ENCODE measurements at places on chromosomes 2 and 18.

DNA sequence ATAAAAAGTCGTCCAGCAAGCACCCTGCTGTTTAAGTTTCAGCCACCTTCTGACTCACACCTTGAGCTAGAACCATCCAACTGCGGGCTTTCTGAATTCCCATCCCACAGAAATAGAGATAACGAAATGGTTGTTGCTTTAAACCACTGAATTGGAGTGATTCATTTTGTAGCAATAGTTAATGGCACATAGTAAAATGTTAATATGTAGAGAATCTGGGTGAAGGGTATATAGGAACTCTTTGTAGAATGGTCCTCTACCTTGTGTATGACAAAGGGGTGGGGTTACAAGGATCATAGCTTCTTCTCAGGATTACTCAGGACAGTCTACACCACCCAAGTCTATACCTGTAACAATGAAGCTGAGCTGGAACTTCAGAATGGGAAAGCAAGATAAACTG lies 2.4 kb upstream of the MAPRE3 start:
- DNase-seq: no peak

DNA sequence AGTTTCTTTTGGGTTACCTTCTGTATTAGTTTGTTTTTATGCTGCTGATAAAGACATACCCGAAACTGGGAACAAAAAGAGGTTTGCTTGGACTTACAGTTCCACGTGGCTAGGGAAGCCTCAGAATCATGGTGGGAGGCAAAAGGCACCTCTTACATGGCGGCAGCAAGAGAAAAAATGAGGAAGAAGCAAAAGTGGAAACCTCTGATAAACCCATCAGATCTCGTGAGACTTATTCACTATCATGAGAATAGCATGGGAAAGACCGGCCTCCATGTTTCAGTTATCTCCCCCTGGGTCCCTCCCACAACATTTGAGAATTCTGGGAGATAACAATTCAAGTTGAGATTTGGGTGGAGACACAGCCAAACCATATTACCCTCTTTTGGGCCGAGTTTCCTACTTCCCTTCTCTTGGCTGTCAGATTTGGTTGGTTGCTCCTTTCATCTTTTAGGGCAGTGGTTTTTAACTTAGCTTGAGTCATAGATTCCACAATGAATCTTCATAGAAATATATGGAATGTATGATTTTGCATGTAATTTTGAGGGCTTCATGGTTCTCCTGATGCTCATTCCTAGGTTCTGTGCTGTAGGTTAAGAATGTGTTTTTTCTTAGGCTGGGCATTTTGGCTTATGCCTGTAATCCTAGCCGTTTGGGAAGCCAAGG lies 44.2 kb downstream of the CEP192 start:
- DNase-seq: no peak

DNA sequence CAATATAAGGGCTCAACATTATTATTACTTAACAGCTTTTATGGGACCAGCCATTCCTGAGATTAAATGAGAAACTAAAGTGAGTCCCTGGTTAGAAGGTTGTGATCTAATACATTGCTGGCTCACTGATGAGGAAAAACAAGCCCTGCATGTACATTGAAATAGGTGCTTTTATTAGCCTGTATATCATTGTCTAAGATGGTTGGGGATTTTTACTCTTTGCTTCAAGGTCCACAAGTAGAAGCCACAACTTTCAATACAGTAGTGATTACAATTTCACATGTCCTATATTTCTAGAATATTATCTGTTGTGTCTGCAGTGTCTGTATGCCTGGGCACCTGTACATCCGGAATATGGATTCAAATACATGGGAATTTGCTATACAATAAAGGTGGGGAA lies 104.1 kb upstream of the FZD5 start:
- no peak for DNase-seq

- DNase-seq: no peak
These were observed 198.2 kb downstream of the MYO1B start for GRCh38 chr2:191443446-191443845.

DNA sequence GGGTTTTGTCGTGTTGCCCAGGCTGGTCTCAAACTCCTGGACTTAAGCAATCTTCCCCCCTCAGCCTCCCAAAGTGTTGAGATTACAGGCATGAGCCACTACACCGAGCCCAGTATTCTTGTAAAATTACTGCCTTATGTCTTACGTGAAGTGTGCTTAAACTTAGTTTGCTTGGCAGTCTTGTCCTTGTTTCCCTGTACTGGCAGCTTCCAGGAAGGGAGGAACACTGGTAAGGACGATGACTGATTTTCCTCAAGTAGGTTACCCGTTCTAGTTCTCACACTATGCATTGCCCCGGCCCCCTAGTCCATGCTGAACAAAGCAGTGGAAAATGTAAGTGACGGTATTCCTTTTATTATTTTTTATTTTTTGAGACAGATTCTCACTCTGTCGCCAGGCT lies 19.7 kb upstream of the GATA6 start:
- no peak for DNase-seq

DNA sequence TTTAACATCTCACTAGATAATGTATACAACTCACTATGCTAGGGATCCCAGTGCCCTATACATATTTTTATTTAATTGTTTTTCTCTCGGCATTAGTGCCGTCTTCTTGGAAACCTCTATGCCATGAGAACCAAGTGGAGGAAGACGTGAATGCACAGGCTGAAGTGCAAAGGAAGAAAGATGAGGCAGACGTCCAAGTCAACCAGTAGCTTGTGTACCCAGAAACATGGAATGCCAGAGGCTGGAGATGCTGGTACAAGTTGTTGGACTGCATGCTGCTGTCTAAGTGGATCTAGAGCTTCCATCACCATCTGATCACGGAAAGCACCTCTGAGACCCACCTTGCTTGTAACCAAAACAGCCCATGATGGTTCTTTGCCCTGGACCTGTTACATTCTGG lies 12.5 kb upstream of the GEMIN6 start:
- no peak for DNase-seq

DNA sequence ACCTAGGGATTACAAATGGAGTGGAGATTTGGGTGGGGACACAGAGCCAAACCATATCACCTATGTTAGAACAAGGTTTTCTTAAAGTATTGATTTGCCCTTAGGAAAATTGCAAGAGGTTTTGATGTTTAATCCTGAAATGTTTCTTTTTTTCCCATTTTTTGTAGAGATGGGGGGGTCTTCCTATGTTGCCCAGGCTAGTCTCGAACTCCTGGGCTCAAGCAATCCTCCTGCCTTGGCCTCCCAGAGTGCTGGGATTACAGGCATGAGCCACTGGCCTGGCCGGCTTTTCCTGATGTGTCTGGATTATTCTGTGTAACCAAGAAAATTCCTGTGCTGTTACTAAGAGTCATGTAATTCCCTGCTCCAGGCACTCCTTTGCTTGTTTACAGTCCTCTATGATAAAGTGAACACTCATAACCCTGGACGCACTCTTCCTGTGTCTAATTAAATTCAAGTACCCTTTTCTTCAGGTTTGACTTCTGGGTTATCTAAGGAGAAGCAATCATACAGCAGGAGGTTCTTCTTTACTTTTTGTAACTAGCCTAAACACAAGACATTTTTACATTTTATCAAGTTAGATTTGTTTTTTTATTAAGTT lies 15.0 kb upstream of the CTDP1 start:
- no peak for DNase-seq

DNA sequence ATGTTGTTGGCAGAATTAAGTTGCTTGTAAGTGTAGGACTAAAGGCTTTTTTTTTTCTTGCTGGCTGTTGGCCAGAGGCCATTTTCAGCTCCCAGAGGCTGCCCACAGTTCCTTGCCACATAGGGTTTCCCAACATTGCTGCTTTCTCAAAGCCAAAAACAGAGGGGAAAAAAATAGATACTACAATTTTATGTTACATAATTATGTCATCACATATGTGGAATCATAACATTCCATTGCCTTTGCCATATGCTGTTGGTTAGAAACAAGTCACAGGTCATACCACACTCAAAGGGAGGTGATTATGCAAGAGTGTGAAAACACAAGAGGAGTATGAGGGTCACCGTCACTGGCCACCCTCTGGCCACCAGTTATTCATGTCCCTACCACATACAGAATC lies 154.5 kb downstream of the RTN4 start:
- DNase-seq: no peak

DNA sequence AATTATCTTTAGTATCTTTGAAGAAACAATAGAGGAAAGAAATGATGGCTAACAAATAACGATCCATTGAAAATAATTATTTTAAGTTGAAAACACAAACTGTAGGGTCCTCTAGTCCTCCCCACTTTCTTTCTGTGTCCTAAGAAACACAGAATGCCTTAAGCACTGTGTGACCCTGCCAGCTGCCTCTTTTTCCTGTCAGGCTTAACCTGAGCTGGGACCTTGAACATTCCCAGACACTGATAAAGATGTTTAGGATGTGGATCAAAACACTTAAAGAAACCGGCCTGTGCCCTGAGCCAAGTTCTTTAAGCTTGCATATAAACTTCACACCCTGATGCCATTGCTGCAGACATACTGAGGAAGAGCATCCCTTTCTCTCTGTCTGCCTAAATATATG lies 755.4 kb upstream of the VRK2 start:
- DNase-seq: no peak

DNA sequence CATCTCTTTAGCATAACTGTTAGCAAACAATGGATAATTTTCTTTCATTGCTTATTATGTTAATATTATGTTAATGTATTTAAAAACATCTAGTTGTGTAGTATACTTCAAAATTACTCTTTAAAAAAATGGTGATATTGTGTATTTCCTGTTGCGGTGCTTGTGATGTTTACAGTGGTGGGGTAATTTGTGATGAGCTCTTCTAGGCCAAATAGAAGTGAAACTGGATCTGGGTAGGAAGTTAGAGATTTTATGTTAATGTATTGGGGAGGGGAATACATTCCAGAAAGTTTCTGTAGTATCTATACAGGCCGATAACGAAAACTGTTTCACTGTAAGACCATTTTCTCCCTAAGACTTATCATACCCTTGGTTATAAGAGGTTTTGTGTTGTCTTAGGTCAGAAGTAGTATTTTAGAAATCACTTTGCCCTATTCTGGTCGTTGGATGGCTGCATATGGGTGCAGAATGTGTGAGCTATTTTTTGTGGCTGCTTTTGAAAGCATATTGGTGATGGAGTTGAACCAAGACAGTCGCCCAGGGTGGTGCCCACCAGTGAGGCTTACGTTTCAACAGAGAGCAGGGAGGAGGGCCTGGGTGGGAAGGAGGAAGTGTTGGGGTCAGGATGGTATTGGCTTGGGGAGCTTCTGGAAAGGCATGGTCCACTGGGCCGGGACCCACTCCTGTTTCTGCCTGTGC lies 5.8 kb downstream of the TSHZ1 start:
- no peak for DNase-seq

DNA sequence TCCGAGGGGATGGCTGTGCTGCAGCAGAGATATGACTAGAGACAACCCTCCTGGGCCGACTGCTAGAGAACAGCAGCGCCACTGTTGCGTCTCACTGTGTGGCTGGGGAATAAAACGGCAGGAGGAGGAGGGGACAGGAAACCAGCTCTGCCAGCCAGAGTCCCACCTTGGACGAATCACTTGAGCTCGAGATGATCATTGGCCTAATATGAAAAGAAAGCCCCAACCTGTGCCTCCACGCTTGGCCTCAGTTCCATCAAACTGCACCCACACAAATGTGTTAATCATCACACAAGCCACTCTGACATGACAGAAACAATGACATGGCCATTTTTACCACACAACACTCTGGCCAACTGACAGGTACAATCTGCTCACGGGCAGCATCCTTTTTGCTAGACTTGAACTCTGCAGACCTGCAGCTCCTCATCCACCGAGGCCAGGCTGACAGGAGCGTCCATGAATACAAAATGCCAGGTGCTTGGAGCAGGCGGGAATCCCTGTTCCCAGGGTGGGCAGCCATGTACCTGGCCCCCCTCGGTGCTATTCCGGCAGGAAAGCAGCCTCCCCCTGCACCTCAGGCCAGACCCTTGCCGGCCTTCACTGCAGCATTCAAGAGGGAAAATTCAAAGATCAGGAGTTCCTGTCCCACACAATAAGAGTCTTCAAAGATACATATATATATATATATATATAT lies 52.3 kb downstream of the PARD6G start:
- DNase-seq: no peak

DNA sequence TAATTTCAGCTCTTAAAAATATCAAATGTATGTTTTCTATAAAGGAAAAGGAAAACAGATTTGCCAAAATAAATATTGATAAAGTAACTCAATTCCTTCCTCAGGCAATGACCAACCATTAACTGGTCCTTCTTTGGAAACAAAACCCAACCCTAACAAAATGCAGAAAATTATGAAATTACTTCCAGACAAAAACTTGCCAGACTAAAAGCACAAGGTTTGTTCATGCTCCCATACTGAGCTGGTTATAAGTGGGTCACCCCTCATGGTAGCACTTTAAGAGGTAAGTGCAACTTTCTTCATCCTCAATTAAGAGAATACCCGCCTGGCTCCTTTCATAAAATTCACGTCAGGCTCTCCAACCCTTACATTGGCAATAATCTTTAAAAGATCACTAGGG lies 31.1 kb upstream of the TTC32 start:
- DNase-seq: no peak

GRCh38 chr2:106065268-106065982 lies 128.7 kb downstream of the UXS1 start:
- DNase-seq: peak; percentile 30

GRCh38 chr18:56570978-56571377 lies 67.4 kb downstream of the TXNL1 start:
- no peak for DNase-seq

DNA sequence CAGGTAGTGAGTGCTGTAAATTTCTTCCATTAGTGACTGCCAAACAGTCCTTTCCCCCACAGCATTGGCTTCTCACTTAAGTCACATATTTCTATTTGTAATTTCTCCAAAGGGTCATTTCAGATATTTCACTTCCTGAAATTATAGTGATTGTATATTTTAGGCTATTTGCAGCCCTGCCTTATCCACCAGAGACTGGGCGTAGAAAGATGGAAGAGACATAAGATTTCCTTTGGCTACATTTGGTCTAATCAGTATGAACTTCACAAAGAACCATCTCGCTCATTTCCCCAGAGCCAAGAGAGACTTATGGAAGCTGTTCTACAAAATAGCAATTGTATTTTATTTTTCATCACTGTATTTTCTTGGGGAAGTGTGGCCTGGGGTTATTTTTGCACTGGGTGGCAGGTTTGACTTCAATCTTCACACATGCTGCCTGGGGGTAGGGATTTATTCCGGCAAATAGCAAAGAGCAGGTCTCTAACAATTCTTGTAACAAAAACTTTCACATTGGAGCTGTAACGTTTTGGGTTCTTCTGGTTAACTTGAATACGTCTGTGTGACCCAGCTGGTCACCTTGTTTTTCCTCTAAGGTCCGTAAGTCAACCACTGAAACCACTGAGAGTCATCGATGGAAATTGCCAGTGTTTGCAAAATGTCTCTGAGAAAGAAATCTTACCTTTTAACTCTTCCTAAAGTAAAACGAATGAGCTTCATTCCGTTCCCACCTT lies 170.6 kb upstream of the SERPINE2 start:
- no peak for DNase-seq

- no peak for DNase-seq
These were observed 347.5 kb upstream of the SALL3 start for GRCh38 chr18:78632111-78632541.

- DNase-seq: no peak
These were observed 256.5 kb downstream of the GBX2 start for GRCh38 chr2:235911633-235912233.
